Inflammatory macrophage treated with lipopolysaccharide for 1 hour (primary cell): ENCODE measurements at places on chromosomes 1 and 21.
A peak's percentile ranks its signal among the peaks of the same experiment; 100 is the strongest.

DNA sequence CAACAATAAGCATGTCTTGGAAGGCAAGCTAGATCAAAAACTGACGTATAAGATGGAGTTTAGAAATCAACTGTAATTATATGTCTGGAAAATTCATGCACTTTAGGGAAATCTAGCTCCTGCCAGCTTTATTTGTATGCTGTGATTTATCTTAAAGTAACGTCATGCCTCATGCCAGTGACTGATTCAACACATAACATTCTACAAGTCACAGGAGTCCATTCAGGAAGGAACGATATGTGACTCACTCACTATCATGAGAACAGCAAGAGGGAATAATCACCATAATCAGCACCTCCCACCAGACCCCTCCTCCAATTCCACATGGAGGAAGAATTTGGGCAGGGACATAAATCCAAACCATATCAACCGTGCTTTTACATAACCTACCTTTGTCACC lies 682.4 kb upstream of the ADAMTS5 start:
- DNase-seq = no peak

DNA sequence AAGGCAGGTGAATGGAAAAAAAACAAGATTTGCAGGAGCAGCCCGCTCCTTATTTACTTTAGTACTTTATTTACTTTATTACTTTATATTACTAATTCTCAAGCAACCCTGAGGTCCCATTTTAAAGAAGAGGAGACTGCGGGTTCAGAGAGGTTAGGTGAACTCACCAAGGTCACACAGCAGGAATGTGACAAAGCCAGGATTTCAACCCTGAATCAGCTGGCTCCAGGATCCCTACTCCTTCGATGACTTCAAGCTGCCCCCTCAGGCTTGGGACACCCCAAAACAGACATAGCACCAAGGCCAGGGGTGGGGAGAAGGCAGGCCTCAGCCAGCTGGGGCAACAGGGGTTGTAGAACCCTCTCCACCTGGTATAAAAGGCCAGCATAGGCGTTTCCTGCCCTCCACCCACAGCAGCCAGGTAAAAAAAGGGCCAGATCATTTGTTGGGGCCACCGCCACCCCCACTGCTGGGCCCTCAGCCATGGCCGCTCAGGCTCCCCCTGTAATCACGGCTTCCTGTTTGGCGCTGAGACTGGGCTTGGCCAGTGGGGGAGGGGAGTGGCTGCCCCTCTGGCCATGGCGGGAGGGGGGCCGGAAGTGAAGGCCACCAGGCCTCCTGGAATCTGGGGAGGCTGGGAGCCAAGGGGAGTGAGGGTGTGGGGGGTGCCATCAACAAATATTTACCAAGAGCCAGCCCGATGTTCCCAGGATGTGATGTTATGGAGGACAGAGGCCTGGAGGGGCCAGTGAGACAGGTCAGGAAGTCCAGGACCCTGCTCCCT lies 6.6 kb downstream of the SDC3 start:
- no peak for DNase-seq

- DNase-seq = no peak
Measured at GRCh38 chr1:1430114-1430982, 5.1 kb upstream of the VWA1 start.

GRCh38 chr1:81430955-81431623 lies 369.6 kb upstream of the ADGRL2 start:
- no peak for DNase-seq

- no peak for DNase-seq
Measured at GRCh38 chr1:6528492-6528891, 25.8 kb downstream of the NOL9 start.

DNA sequence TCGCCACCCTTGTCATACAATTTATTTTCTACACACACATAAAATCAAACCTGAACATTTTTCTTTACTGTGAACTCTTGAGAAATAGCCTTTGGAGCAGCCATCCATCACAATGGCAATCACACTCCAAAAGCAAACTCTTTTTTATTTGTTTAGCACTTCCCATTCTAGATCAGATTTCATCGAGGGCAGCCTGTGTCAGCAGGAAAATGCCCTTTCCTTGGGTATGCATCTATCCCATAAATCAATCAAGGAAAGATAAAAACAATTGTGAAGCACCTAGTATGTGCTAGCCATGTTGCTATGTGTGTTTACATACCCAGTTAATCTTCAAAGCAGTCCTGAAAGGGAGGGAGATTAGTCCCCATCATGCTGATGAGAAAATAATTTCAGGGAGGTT lies 484.1 kb upstream of the USP24 start:
- no peak for DNase-seq

GRCh38 chr1:155329980-155330598 lies 9.4 kb downstream of the RUSC1 start:
- no peak for DNase-seq

- no peak for DNase-seq
Measured at GRCh38 chr1:8754993-8755392, 62.4 kb downstream of the RERE start.

DNA sequence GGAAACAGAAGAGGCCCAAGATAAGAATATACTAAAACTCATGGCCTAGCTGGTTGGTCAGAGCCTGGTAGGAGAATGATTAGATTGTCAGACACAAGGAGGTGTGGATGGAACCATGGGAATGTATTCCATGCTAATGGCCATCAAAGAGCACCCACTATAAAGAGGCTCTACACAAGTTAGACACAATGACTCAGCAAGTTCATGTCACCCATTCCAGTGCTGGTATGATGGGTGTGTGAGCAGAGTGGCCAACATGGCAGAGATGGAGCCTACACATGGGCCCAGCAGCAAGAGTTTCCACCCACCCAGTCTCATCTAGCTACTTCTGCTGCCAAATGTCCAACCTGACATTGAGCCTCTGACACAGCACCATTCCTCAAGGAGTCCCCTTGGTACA lies 97.5 kb upstream of the COG2 start:
- DNase-seq = no peak

DNA sequence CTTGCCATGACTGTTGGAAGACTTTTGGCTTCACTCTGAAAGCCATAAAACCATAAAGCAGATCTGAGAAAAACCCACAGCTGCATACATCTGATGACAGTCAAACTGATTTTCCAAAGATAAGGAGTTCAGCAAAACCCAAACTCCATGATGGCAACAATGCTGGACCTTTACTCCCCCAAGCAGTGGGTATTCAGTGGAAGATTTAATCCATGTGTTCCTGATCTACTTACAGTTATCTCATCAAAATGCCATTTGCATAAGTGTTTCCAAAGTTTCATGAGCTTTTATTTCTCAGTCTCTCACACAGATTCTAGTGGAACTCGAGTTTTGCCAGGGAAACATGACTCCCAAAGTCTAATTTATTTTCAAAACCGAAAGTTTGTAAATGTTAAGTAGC lies 184.9 kb downstream of the ZC3H11B start:
- no peak for DNase-seq

- no peak for DNase-seq
Measured at GRCh38 chr1:40847023-40847745, 15.0 kb downstream of the CITED4 start.

DNA sequence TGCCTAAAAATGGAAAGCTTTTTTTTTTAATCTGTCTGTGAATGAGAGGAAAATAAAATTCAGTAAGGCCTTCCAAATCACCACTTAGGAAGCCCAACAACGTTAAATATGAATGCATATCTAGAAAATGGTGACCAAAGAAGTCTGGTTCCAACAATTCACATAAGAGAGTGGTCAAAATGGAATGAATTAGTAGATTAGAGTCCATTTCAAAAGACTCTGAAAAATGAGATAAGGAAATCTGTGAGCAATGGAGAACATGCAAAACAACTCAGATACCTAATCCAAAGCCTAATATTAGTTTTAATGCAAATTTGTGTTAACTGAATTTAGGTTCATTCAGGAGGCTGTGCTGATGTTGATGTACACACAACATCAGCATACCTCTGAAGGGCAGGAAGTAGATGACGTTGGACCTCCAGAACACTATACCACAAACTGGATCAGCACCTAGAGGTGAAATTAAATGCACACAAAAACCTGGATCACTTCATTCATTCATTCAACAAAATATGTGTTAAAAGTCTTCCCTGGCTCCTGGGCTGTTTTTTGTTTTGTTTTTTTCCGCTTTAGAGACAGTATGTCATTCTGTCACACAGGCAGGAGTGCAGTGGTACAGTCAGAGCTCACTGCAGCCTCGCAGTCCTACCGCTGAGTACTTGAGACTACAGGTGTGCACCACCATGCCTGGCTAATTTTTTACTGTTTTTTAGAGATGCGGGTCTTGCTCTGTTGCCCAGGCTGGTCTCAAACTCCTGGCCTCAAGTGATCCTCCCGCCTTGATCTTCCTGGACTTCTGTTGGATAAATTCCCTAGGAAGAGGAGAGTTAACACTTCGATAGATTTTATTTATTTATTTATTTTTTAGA lies 4.9 kb upstream of the BRWD1 start:
- no peak for DNase-seq

DNA sequence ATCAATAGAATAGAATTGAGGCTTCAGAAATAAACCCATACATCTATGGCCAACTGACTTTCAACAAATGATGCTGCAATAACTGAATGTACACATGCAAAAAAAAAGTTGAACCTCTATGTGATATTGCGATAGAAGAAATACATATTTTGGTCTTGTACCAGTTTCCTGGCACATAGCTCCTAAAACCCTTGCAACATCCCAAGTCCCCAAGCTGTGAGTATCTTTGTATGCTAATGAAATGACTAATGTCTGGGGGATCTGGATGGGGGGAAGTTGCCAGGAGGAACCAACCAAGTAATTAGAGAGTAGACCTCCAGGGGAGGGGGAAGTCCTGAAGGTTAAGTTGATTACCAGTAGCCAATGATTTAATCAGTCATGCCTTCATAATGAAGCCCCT lies 24.4 kb downstream of the BLZF1 start:
- DNase-seq = peak; percentile 18

DNA sequence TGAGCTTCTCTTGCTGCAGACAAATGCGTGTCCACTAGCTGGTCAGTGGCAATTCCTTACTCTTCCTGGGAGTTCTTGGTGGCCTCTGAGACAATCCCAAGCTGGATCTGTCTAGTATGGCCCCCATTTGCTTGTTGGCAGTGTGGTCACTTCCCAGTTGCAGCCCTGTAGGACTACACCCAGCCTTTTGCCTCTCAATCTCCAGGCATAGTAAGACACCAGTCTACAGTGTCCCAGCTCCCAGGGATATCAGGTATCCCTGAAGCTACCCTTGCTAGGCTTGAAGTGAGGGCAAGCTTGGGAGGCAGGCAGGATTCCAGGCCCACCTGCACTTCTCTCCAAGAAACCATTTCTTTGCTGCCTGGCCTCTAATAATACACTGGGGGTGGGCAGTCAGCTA lies 316.6 kb downstream of the RYR2 start:
- DNase-seq = no peak

GRCh38 chr1:180778782-180779398 lies 133.8 kb upstream of the KIAA1614 start:
- DNase-seq = no peak

DNA sequence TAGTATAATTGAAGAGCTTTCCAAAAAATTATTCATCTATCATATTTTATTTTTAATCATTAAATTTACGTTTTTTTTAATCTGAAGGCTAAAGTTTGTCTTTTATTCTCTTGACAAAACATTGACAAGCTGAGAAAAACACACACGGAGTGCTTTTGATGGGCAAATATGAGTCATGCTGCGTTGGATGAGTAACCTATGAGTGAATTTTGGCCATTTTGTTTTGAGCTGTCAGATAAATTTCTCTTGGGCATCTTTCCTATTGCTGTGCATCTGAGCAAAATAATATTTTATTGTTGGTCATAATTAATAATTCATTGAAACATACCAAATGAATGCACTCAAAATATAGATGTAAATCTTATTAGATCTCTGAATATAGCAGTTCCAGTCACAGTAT lies 1144.1 kb upstream of the ADGRL2 start:
- no peak for DNase-seq

DNA sequence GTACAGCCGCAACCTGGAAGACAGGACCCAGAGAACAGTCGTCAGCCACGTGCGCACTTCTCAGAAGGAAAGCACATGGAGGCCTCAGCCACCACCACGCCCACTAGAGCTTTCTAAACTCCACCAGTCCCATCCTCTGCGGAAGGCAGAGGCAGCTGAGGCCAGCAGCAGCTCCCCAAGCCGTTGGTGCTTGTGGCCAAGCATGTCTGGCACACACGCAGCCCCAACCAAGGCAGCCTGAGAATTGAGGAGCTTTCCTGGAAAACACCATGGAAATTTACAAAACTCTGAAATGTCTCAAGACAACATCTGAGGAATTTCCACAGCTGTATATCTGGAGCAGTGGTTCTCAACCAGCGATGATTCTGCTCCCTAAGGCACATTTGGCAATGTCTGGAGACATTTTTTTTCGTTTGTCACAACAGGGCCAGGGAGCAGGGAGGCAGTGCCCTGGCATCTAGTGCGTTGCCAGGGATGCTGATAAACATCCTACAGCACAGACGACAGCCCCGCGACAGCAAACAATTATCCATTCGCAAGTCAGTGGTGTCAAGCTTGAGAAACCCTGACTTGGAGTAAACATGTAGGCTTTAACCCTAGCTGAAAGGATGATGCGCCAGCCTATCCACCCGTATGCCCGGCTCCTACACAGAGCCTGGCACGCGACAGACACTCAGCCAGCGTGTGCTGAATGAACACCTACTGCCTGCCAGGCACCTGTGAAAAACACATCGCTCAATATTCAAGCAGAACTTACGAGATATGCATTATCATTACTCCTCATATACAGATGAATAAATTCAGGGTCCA lies 24.7 kb downstream of the NPHP4 start:
- DNase-seq = peak; percentile 8

- no peak for DNase-seq
Measured at GRCh38 chr1:161266202-161266601, 7.7 kb downstream of the PCP4L1 start.

GRCh38 chr1:101250656-101251272 lies 13.9 kb downstream of the S1PR1 start:
- no peak for DNase-seq

- DNase-seq = no peak
Measured at GRCh38 chr1:237186675-237187074, 144.7 kb downstream of the RYR2 start.

DNA sequence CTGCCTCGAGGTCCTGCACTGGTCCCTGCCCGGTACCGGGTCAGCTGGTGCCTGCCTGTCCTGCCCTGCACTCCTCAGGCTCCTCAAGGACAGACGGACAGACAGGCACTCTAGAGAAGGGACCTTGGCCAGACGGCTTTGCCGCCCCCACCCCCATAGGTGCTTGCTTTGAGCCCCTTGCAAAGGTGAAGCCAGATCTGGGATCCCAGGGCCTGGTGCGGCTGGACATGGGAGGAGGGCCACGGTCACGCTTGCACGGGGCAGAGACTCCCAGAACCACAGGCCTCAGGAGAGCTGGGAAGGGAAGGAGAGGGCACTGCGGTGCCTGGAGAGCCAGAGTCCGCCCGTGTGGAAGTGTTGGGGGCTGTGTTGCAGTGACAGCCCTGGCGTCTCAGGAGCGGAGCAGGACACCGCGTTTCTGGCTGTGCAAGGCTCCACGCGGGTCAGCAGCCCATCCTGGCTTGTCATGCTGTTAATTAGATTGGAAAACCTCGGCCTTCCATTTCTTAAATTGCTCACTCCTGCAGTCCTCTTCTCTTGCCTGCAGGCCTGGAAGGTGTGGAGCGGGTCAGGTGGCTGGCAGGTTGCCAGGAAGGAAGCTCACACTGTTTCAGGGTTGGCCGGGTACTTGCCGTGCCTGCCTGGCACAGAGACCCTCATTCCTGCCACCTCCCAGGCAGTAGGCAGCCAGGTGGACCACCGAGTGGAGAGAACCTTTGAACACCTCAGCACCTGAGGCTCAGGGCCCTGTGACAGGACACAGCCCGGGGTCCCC lies 16.3 kb downstream of the COL18A1 start:
- no peak for DNase-seq
